ENCODE measurements at places on chromosomes 11 and 22.
A peak's percentile ranks its signal among the peaks of the same experiment; 100 is the strongest.

DNA sequence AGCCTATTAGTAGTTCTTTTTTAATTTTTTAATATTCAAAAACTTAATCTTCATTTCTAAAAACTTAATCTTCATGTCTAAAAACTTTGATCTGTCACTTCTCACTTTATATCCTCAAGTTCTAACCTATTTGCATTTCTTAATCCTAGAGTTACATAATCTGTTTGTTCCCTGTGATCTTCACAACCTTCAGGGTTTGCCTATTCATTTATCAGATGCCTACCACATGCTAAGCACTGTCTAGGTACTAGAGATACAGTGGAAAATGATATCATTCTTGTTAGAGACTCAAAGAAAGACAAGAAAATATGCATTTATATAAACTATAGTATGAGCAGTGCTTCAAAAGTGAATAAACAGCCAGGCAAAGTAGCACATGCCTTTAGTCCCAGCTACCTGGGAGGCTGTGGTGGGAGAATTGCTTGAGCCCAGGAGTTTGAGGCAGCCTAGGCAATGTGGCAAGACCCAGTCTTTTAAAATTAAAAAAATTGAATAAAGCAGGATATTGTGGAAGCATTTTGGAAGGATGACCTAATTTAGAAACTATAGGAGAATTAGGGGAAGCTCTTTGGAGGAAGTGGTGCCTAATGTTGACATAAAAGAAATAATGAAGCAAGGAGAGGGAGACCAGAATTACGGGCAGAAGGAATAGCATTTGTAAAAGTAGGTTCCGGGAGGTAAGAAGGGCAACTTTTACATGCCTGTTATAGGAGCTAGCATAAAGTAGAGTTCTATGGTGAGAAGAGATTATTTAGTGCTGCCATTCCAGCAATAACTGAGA lies 54.4 kb upstream of the GRK2 start:
- no peak for DNase-seq

GRCh38 chr22:45516923-45517675 lies 14.4 kb downstream of the FBLN1 start:
- no peak for DNase-seq

DNA sequence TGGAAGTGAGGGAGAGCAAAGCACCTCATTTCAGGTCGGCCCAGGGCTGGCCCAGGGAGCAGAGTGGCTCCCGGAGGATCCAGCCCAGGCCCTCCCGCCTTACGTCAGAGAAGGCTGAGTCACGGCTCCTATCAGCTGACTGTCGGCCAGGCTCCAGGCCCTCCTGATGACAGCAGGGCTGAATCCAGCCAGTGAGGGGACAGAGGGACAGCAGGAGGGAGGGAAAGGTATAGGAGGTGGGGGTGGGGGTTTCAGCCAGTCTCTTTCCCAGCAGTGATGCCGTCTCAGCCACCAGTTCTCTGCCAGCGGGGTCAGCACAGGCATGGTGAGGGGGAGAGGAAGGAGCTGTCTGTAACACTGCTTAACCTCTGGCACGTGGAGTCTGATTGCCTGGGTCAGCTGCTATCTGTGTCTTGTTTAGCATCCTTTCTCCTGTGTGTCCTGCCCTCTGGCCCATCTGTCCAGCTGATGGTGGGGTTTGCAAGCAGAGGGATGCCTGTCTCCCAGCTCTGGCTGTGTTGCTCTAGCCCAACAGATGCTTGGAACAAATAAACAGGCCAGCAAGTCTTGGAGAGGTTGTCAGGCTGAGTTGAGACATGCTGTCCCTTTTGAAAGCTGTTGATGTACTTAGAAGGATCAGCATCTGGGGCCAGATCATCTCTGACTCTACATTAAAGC lies 74.0 kb downstream of the ADAMTS15 start:
- no peak for DNase-seq

- no peak for DNase-seq
These were observed 289.8 kb downstream of the CTTN start for GRCh38 chr11:70688142-70688541.

DNA sequence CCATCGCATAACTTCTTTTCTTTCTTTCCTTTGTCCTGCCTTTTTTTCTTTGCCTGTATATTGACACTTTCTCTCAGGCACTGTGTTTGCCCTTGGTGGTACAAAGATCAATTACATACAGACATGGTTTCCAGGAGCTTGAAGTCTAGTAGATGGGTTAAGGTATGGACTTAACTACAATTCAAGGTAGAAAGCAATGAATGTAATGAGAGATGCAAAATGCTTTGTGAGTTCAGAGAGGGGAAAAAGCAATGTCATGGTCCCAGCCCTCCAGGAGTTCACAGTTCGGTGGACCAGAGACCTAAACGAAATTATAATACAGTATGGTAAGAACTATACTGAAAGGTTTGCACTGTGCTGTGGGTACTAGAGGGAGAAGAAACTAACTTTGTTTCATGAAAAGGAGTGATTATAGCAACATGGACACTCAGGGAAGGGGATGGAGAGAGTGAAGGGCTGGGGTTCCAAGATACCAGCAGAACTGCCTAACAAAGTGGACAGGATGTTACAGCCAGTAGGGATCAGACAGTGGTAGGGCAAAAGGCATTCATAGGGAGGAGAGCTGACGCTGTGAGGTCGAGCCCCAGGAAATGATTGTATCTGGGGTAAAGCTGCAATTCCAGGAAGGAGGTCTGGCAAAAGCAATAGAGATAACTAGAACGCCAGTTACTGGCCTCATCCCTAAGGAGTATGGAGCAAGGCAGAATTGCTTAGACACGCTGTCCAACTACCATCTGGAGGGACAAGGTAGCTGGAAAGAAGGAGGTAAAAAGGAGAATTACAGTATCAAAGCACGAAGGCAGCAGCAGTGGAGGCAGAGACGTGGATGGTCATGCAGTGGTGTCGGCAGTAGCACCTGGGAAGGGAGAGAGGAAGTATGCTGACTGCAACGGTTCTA lies 158.3 kb upstream of the MTMR2 start:
- DNase-seq: no peak

- peak; percentile 71 for DNase-seq
These were observed 28.3 kb downstream of the SERHL2 start for GRCh38 chr22:42581762-42582716.

DNA sequence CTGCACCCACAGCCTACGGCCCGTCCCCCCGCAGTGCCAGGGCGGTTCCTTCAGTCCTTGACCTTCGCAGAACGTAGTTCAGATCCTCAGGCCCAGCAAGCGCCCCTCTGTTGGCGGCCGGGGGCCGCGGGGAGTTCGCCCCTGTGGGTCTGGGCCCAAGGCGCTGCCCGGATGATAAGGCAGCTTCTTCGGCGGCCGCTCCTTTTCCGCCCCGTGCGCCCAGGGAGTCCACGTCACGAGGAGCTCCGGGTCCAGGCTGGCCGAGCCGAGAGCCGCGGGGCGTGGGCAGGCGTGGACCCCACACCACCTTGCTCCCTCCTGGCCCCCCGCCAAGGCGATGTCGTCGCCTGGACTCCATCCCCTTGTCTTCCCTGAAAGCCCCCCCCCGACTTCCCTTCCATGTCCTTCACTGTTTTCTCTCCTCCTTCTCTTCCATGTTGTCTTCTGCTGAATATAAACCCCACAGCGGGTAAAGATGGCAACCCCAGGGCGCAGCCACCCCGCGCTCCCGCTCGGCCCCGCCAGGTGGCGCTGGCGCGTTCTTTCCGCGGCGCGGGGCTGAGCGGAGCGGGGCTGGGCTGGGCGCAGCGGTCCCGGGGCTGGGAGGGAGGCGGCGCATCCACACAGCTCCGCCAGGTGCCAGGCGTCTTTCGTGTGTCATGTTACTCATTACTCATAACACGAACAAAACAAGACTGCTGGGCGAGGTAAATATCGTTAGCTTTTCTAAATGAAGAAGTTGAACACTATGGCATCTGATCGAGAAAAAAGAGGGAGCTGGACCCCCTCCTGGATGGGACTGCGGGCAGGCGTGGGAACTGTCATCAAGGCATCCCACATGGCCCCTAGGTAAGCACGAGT lies 321.0 kb downstream of the NTM start:
- DNase-seq: no peak

DNA sequence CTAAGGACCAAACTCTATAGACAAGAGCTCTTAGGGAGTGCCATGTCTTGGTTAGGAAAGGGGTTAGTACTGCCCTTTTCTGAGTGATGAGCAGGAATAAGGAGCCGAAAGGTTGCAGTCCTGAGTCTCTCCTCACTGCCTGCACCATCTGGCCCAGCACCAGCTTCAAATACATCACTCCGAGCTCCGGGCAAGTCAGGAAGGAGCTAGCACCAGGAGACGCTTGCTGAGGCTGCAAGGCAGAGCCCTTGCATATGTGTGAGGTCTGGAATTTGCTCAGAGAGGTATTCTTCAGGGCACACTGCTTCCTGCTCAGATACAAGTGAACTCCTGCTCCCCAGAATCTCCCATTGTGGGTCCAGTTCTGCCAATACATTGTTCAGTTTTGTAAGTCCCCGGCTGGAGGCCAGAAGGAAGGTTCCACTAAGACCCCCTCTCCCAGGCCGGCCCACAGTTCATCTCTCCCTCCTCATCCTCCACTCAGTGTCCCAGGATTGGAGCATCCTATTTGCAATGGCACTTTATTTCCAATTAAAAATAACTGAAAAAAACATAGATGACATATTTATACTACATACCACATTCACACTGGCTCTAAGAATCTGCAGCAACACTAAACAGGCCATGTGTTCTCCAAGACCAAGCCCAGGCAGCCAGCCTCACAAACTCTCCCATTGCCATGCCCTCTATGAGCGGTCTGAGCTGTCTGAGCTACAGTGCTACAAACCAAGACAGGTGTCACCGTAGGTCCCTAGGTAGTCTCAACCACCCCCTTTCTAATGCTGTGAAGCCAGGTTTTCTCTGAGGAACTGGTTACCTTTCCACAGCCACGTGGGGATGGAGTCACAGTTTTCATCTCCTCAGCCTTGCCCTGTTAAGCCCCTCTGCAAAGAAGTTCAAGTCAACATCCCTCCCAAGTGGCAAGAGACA lies 55.1 kb upstream of the SPATA19 start:
- no peak for DNase-seq

- no peak for DNase-seq
These were observed 127.0 kb upstream of the CTSC start for GRCh38 chr11:88464528-88464927.

- no peak for DNase-seq
These were observed 8.3 kb downstream of the SRSF8 start for GRCh38 chr11:95074792-95075563.

- no peak for DNase-seq
These were observed 92.6 kb downstream of the SWAP70 start for GRCh38 chr11:9756461-9756860.

DNA sequence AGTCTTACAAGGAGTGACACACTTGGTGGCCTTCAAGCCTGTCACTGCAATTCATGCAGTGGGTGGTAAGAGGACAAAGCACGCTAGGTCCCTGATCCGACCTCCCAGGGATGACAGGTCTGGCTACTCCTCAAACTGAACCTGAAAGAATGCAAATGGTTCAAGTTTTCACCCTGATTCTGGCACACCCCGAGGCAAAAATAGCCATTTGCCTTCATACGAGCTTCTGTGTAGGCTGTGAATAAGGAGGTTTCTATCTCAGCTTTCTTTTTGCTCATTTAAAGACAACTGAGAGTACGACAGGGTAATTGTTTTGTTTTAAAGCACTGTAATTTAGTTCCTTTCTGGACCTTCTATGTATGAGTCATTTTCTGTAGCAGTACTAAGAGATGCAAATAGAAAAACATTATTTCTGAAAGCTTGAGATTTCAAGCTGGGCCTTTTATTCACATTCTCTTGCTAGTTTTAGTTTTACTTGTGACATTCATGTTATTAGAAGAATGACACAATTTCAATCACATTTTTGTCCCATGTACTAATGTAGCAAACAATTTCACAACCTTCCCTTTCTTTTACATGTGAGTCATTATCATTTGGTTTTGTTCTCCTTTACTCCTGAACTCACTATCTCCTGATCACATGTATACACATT lies 56.6 kb upstream of the FDX1 start:
- no peak for DNase-seq

DNA sequence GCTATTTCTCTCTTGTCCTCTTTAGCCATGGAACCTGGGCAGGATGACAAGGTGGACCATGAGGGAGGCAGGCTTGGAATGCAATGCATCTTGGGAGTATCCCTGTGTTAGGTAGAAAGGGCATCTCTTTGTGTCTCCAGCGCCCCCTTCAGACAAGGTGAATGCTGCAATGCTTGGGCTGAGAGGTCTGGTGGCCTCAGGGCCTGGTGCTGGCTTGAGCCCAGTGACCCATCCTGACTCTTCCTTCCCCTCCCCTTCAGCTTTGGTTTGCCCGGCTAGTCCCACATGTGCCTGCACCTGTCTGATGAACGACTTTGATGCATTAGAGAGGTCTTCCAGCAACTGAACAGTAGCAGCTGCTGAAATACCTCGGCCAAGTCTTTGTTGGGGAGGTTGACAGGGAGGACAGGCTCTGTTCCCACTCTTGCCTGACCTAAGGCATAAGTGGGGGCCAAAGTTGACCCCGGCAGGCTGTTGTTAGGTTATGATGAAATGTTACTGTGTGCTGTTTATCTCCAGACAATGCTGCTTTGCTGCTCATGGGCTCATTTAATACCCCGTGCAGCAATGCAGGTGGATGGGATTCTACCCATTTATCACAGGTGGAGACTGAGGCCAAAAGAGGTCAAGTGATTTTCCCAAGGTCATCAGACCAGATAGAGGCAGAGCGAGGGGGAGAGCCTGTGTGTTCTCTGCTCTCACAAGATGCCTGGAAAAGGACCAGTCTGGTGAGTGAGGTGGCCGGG lies 22.5 kb downstream of the MYO18B start:
- DNase-seq: no peak

- DNase-seq: no peak
These were observed 6.1 kb downstream of the CD81 start for GRCh38 chr11:2382936-2383851.

DNA sequence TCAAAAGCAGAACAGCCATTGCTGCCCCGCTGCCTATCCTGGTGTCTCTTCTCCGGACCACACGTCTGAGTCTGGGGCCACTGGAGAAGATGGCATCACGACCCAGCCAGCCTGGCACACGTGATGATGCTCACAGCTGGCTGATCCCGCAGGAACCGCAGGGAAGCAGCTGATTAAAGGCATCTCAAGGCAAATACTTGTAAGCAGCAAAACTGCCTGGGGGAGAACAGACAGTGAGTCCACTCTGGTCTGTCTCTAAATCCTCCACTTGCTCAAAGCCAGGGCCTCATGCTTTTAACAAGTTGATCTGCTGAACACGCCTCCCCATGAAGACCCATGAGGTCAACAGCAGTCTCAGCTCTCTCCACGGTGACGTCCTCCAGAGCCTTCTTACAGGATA lies 108.6 kb downstream of the BRD1 start:
- DNase-seq: no peak

DNA sequence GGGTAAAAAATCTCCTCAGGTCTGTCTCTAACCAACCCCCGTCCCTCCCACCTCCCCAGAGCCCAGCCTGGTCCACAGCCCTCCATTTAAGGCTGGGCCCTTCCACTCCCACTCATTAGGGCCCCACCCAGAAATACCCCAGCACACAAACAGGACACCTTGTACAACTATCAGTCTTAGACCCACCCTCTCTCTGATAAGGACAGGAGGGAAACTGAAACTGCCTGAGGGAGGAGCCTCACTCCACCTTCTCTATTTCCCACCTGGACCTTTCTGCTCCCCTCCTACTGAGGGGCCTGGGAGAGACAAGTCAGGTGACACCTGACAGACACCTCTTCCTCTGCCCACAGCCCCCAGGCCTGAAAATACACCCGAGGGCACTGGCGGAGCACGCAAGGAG lies 90.2 kb downstream of the PLEKHA7 start:
- DNase-seq: no peak

- DNase-seq: no peak
These were observed 4.4 kb downstream of the FBXO7 start for GRCh38 chr22:32478994-32479393.

- DNase-seq: no peak
These were observed 13.1 kb upstream of the E2F8 start for GRCh38 chr11:19253817-19254216.
